Glomerular endothelial cell (primary cell): ENCODE measurements at places on chromosomes 6 and 20.

DNA sequence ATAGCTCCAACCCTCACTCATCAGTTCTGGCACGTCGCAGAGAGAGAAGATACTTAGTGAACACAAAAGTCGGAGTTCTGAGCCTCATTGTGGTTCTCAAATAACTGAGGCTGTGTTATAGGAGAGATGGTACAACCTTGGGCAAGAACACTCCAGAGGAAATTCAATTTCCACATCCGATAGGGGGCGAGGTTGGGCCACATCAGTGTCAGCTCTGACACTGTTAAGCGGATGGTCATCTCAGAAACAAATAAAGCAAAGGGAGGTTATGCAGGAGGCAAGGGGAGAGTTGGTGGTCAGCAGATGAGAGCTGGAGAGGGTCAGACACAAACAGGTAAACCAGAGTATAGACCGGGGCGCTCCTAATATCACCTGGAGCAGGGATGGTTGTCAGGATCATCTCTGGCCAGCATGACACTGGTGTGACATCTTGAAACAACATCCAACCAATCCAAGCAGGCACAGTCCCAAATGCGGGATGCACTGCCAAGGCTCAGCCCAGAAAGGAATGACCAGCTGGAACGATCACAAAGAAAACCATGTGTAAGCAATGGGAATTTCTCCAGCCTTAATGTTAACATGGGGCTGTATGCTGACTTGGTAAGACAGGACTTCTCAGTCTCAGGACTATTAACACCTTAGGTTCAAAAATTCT lies 331.8 kb downstream of the HACE1 start:
- no peak for DNase-seq

GRCh38 chr6:56714982-56715456 lies 72.3 kb upstream of the DST start:
- peak; percentile 92 for DNase-seq

DNA sequence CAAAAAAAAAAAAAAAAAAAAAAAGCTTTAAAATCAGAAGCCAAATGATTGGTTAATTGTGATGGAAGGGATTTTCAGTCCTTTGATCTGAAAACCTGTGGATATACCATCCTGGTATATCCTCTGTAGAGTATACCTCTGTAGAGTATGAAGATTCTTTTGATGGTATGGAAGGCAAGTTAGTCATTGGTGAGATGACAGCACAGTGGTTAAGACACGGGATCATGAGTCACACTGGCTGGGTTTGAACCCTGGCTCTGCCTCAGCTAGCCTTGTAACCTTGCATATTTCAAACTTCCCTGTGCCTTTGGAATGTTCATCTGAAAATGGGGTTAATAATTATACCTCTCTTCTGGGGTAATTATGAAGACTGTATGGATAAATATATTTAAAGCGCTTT lies 179.3 kb downstream of the CARMIL1 start:
- DNase-seq, result no peak

DNA sequence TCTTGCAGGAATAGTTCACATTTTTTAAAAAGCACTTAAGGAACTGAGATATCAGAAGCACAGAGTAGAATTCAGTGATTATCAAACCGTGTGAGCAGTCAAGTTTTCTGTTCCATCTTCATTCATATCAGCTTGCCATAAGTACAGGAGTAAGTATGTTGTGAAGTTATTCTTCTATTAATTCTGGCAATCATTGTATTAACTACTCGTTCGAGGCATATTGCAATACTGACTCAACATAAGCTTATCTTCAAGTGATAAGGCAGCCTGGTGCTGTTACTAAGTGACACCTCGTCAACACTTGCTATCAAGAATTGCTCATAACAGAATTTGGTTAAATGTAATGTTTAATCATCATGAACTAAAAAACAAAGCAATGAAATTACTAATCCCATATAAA lies 75.7 kb upstream of the SNX9 start:
- DNase-seq, result no peak

GRCh38 chr6:79630380-79630882 lies 698 bp upstream of the SH3BGRL2 start:
- DNase-seq, result no peak

- no peak for DNase-seq
These were observed 12.2 kb upstream of the PRND start for GRCh38 chr20:4709261-4710105.

DNA sequence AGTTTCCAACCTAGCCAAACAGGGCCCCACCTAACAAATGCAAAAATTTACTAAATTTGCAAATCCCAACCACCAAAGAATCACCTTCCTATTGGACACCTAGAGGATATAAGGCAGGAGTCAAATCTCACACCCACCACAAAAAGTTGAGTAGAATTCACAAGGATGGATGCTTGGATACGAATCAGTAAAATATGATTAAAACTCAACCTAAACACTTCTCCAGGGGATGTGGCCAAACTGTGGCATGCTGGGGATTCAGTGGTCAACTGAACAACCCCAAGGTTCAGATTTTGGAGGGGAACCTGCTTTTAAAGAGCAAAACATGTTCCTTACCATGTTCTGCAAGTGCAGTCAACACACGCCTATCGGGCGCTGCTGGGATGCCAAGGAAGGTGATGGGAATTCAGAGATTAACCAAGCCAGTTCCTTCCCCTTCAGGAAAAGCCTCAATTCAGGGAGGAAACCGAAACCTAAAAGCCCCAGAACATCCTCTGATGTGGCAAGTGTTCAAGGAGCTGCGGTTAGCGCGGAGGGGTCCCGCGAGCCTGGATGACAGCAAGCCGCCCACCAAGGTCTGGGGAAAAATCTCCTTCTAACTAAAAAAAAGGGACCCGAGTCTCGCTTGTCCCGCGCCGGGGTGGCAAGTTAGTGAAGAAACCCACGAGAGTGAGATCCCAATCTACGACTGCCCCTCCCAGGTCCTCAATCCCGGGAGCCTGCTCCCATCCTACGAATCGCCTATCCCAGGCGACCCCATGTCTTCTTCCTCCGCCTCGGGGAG lies 902 bp downstream of the SAMHD1 start:
- DNase-seq, result no peak

DNA sequence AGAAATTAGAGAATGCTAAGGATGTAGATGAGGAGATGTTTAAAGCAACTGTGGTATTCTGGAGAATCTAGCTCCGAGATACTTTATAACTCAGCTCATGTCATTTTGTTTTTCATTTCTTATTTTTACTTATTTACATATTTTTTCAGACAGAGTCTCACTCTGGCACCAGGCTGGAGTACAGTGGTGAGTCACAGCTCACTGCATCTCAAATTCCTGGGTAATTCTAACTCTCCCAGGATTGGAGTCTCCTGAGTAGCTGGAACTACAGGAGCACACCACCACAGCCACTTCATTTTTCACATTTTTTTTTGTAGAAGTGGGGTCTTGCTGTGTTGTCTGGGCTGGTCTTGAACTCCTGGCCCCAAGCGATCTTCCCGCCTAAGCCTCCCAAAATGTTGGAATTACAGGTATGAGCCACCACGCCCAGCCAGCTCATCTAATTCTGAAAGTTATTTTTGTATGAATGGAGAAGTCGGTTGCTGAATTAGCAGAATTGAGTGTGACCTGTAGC lies 94.3 kb upstream of the FAM8A1 start:
- DNase-seq, result no peak

- no peak for DNase-seq
These were observed 12.7 kb upstream of the IFNGR1 start for GRCh38 chr6:137231895-137232294.
